ENCODE measurements at places on chromosomes 12 and 14.

DNA sequence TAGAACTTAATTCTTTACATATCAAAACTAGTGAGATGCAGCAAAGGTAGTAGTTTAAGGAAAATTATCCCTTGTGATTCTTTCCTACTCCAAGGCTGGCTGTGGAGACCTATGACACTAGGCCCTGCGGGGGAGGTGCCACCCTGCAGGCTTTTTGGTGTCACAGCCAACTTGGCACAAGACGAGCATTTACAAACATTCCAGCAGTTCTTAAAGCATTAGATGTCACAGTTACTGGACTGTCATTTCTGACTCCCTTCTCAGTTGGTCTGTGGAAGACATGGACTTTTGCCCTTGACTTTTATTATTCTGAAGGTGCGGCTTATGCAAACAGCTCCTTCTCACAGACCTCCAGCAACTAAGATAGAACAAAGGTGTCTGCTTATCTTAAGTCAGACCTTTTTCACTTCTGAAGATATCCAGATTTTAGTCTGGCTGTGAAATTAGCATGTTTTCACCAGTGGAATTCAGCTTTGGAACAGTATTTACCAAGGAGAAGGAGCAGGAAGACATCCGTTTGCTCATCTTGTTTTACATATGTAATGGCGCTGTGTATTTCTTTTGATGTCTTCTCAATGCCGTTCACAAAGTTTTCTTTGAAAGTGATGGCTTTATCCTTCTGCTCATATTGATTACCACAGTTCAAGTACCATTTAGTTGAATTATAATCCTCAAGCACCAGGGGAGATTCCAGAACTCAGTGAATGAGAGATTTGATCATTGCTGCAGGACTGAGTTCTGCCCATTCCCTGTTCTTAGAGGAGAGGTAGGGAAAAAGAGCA lies 17.9 kb downstream of the SRGAP1 start:
- DNase-seq: no peak

- DNase-seq: no peak
These were observed 28.4 kb downstream of the PTPN11 start for GRCh38 chr12:112447106-112447505.

- no peak for DNase-seq
These were observed 119.5 kb downstream of the ANO4 start for GRCh38 chr12:100913872-100914592.

DNA sequence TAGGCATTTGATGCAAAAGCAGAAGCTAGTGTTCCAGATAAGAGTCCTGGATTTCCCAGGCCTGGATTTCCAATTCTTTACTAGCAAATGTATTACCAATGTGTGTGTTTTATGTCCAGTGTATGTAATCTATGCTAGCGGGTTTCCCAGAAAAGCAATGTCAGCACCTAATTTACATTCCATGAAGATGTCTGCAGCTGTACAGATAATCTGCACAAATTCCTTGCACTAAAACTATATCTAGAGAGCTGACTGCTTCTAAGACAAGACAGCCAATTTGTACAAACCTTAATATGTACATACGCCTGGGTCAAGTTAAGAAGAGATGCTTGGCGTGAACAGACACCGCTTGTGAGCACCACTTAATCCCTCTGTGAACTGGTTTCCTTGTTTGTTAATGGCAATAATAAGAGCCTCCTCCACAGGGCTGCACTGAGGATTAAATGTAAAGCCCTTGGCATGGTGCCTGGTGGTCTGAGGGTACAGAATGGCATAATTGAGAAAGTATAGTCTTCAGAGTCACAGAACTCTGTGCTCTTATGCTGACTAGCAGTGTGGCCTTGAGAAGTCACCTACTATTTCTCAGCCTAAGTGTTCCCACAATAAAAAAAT lies 185.6 kb downstream of the EPS8 start:
- DNase-seq: no peak

DNA sequence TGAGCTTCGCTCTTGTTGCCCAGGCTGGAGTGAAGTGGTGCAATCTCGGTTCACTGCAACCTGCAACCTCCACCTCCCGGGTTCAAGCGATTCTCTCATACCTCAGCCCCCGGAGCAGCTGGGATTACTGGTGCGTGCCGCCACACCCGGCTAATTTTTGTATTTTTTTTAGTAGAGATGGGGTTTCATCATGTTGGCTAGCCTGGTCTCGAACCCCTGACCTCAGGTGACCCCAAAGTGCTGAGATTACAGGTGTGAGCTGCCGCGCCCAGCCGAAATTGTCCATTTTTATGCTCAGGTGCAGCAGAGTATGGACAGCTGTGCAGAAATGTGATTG lies 19.2 kb upstream of the CYP46A1 start:
- DNase-seq: no peak

DNA sequence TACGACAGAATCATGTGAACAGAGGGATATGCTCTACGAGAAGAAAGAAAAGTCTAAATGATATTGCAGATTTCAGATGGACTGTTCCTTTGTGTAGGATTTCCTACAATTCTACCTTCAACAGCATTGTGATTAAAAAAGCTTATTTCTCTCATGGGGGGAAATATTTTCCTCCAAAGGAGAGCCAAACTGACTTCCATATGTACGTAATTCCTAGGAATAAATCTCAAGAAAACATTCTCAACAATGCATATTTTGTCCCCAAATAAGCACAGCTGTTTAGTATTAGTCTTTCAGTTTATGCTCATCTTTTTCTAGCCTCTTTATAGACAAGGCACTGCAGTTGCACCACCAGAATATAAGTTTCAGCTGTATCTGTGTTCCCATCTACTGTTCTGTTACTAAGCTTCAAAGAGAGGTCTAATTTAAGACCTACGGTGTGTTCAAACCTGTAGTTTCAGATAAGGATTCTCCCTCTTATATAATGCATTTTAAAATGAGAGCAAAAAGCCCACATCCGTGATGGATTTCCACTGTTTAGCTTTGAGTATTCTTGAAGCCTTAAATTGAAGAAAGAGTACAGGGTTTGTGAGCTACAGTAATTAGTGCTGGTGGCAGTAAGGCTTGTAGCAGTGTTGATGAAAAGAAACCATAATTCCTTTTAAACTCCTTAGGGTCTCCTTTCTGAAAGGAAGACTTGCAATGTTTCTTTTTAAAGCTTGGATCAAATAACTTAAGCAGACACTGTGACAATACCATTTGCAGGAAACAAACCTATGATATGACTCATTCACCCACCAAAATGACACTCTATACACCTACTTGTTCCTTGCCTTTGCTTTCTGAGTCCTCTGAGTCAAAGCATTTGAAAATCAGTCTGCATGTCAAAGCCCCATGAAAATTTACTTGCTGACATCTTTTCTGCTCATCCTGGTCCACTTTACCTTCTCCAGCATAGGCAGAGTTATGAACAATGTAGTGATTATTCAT lies 754.1 kb downstream of the NOVA1 start:
- DNase-seq: no peak

DNA sequence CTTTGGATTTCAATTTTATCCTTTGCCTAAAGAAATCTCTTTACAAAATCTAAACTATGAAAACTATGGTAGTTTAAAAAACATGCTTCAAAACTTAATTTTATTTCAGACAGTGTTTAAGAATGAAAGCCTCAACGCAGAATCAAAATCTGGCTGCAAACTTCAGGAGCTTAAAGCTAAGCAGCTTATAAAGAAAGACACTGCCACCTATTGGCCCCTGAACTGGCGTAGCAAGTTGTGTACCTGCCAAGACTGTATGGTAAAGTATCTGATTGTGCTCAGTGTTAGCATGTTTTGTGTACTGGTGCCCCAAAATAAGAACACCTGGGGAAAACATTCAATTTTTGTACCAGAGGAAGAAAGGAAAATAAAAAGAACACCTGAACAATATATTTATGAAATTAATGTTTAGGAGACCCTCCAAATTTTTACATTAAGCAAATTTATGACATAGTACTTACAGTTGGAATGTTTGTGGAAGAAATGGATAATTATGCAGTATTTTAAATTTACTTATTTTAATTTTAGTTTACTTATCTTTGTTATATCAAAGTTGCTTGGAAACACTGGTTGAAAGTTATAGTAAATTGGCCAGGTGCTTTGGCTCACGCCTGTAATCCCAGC lies 12.2 kb downstream of the UBR7 start:
- DNase-seq: no peak

Data from activated naive CD8-positive, alpha-beta T cell treated with anti-CD3 and anti-CD28 coated beads, Interleukin-2, amount 50 U/mL, for 16 hours (primary cell).